ENCODE measurements at places on chromosomes 2 and 18.

DNA sequence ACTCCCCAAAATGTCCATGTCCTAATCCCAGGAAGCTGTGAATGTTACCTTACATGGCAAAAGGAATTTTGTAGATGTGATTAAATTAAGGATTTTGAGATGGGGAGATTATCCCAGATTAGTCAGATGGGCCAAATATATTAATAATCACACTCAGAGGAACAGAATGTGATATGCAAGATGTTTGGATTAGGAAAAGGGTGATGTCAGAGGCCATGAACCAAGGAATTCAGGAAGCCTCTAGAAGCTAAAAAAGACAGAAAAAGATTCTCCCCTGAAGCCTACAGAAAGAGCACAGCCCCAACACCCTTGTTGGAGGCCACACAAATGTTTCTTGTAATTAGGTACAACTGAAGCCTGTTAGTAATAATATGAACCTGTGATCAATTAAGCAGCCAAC, 13.1 kb downstream of the TMEM131 start:
- DNase-seq = no peak

- peak; percentile 66 for DNase-seq
These were observed 20.3 kb downstream of the PLEK start for GRCh38 chr2:68385220-68385906.

DNA sequence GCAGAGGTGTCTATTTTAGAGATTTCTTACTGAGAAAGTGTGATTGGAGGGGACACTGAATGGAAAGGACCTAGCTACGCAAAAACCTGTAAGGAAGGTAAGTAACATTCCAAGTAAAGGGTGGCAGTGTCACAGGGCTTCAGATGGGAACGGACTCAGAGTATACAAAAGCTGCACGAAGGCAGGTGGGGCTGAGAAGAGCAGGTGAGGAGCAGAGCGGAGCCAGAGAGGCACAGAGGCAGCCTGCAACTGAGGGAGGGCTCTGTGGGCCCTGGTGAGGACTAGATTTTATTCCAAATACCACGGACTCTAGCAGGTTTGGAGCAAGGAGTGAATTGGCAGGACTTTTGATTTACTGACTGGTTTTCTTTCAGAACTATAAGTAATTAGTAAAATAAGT, 331.3 kb upstream of the PKDCC start:
- no peak for DNase-seq

DNA sequence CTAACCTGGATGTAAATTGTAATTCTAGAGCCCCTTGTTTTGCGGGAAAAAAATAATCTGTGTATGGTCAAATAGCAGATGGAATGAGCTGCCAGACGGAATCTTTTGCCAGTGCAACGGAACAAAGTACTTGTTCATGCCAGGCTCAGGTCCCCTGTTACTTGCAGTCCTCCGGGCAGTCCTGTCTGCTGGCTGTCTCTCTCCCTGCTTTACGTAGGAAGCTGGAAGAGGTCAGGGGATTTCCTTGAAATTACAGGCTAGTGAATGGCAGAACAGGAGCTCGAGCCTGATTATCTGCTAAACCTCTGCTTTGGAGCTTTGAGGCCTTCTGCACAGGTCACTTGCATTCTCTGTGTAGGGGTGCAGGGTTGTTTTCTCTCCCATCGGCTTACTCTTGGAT, 54.8 kb downstream of the LRRFIP1 start:
- DNase-seq = no peak

DNA sequence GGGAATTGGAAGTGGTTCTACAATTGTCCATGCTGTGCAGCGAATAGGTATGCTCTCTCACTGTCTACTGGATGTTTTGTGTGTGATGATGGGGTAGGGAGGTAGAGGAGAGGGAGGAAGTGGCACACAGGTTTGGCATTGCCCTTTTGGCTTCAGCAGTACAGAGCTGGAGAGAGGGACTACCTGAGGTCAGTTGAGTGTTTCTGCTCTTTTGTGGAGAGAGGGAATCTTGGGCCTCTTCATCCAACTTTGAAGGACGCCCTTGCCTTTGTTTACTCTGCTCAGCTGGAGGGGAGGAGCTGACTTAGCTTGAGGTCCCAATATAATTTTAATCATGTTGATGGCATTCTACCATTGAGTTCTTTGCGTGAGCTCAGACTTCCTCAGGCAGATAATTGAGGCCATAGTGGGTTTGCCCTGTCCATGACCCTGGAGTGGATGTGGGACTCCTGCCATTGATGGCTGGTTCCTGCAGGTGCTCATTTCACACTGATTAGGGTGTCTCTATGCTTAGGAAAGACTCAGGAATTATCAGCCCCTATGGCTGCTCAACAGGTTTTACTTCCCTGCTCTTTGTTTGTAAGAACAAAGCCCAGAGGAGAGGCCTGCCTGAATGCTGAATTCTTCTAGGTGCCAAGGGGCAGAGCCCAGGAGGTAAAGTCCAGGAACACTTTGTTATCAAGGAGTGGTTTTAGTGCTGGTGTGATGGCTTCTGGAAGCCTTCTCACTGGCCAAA, 7.2 kb downstream of the RPIA start:
- DNase-seq = no peak

DNA sequence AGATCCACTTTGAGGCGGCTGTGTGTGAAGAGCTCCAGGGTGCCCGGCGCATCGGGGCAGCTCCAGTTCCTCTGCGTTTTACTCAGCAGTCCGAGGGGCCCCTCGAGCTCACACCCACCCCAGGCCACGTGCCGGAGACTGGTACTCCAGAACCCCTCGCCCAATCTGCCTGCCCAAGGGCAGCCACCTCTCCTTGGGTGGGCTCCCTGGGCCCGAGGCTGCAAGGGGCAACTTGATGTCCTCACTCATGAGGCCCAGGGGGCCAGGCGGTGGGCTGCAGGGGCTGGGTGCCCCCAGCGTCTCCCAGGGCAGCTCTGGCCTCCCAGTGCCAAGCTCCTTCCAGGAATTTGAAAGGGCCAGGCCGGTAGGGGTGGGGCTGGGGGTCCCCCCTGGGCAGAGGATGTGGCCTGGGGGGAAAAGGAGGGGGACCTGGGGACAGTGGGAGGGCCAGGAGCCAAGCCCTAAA, 16.7 kb downstream of the RAMP1 start:
- DNase-seq = no peak
